ENCODE measurements at places on chromosomes 1 and 21.
A peak's percentile ranks its signal among the peaks of the same experiment; 100 is the strongest.

- no peak for DNase-seq
Observed at GRCh38 chr1:198909973-198910372, 271.1 kb downstream of the PTPRC start.

- DNase-seq: no peak
Observed at GRCh38 chr1:158071138-158071537, 77.7 kb downstream of the KIRREL1 start.

- DNase-seq: no peak
Observed at GRCh38 chr1:163730411-163730821, 408.7 kb downstream of the NUF2 start.

DNA sequence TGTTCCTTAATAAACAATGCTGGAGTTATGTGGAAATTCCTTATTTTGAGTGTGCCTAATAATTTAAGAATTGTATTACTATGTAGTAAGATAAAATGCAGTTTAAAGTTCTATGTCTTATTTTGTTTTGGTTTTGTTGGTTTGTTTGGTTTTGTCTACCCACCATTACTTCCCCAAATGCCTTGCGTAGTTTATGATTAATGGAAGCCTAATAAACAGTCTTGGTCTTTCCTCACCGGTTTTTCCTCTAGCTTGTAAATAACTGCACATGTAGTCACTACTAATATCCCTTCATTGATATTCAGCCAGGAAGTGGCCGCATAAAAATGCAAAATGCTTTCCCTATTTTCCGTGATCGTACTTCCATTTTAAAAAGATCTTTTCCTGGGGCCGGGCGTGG is 2.9 kb downstream of the SDCCAG8 start:
- DNase-seq: no peak

DNA sequence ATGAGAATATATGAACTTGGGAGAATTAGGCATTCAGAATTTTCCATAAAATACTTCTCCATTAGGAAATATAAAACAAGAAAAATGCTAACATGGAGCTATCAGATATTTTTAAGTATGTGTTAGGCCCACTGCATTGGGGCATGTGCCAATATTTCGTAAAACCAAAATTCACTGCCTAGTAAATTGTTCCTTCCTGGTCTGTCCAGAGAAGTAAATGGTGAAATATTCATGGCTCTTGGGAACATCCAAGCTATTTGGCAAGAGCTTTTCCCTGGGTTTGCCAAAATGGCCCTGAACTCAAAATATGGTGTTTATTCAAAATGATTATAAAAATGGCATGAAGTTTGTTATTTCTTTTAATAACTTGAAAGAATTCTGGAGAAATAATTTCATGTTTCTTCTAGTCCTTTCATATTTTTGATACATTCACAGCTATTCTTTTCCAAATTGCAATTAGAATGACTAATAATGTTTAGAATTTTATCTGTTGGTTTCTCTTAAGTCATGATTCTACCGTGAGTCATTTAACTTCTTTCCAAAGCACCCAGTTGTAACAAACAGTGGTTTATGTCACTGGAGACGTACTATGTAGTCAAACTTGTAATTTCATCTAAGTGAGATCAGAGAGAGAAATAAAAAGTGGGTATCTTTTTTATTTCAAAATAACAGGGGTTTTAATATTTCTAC is 25.7 kb upstream of the SLC19A2 start:
- DNase-seq: no peak

DNA sequence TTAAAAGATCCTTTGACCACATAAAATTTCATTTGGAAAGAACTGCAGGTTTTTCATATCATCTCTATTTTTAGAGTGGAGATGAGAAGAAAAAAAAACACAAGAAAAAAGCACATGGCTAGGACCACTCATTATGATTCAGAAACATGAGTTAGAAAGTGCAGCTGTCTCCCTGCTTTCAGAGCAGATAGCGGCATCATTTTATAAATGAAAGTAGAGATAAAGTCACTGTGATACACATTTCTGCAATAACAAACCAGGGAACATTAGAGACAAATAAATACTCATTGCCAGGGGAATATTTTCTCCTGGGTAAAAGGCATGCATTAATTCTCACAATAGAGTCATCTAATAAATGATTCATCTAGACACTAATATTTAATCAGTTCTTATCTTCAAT is 87.5 kb upstream of the PLPPR4 start:
- no peak for DNase-seq

- DNase-seq: no peak
Observed at GRCh38 chr1:245169376-245169775, 14.6 kb downstream of the KIF26B start.

DNA sequence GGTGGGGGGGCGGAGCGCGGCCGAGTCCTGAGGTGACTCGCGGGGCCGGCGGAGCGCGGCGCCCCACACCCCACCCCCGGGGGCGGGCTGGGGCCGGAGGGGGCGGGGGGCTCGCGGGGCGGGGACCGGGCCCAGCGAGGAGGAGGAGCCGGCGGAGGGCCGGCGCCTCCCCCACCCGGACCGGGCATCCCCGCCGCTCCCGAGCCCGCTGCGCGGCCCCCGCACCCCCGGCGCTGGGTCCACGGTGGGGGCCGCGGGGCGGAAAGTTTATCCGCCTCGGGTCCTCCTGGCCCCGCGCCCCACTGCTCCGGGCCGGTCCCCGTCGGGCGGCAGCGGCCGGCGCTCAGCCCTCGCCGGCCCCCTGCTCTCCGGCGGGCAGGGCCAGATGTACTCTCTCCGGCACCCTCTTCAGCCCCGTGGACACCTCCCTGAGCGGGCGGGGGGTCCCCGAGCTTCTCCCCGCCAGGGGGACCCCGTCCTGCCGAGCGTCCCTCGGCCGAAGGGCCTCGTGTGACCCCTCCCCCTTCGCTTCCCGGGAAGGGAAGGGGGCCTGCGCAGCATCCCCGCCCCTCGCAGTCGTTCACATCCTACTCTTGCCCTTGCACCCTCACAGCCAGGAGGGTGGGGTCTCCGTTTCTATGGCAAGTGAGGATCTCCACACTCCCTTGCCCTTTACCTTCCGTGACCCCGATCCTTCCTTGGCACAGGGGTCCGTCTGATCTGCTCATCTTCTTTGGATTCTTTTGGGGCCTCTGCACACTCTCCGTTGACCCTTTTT is 663 bp downstream of the CAMTA1 start:
- peak; percentile 76 for DNase-seq

GRCh38 chr1:21293537-21294265 is 3.4 kb upstream of the ECE1 start:
- DNase-seq: peak; percentile 66

DNA sequence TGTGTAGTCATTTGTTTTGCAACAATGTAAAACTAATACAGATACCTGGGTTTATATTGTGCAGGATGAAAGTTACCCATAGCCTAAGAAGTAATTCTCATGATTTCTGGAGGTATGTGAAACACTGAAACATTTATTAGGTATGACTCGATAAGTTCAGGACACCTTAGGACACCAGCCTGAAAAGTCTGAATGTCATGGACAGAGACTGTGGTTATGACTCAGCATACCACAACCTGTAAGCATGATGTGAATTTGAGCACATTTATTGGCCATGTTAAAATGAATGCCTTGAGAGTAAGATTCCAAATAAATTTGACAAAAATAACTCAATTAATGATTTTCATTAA is 1471.7 kb upstream of the B3GALT2 start:
- no peak for DNase-seq

DNA sequence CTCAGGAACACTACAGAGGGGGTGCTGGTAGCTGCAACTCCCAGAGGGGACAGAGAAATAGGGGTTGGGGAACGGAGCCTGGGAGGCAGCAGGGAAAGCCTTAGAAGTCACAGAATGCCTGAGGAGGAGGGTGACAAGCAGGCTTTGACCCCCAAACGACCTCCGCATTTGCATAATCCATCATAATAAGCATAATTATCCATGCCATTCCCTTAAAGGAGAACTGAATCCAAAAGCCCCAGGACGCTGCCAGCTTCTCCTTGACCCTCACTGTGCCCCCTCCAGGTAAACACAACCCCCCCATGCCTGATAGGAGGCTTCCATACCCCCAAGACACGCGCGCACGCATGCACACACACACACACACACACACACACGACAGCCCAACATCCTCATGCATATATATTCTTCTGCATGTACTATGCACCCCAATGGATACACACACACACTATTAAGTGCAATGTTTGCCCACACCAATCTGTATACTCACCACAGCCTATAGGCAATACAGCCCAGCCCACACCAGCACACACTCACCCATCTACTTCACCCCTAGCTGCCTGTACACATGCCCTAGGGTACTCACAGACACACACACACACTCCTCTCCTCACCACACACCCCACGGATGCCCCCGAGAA is 27.8 kb downstream of the SDC3 start:
- DNase-seq: no peak

DNA sequence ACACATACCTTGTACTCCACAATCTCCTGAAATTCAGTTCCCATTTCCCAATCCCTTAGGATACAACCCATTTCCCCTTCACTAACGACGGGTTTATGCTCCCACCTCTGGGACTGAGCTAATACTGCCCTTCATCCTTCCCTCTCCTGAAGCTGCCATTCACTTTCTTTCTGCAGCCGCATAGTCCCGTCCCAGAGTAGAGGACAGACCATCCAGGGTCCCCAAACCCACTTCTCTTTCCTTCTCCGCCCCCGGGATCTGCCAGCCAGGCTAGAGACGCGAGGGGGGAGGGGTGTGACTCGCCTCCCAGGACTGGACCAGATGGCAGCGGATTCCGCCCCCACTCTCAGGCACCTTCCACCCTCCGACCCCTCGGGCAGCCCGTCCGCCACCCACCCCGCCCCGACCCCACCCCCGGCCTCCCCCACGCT is 679 bp downstream of the ABL2 start:
- peak; percentile 63 for DNase-seq

- no peak for DNase-seq
Observed at GRCh38 chr1:93783876-93784275, 95.1 kb downstream of the DNTTIP2 start.

DNA sequence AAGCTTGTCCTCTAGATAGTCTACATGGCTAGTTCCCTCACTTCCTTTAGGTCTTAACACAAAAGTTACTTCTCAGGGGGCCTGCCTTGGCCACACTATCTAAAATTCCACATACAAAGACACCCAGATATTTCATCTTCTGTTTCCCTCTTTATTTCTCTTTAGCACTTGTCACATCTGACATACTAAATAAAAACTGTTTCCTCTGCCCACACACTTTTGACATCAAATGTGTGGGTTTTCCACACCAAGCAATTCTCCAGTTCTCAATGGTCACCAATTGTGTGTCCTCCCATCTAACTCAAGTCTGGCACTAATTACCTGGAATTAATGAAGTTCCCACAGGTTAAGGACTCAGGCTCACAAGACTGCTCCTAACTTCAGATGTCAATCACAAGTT is 25.5 kb upstream of the CFAP126 start:
- DNase-seq: no peak

GRCh38 chr1:116448785-116449385 is 75.8 kb downstream of the ATP1A1 start:
- DNase-seq: no peak

DNA sequence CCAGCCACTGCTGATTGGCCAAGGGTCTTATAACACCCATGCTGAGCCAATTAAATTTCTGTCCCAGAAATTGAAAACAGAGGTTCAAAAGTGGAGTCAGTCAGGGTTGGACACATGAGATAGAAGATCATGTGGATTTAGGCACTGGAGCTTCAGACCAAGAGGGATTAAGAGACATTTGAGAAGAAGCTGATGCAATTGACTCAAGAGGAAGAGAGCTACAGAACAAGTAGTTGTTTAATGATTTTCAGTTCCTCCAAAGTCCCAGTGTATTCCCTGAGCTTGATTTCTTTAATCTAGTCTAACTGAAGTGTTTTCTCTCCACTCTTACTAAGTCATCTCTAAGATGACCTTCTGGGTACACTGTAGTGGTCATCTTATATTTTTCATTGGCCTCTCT is 227.1 kb downstream of the DUSP10 start:
- no peak for DNase-seq

DNA sequence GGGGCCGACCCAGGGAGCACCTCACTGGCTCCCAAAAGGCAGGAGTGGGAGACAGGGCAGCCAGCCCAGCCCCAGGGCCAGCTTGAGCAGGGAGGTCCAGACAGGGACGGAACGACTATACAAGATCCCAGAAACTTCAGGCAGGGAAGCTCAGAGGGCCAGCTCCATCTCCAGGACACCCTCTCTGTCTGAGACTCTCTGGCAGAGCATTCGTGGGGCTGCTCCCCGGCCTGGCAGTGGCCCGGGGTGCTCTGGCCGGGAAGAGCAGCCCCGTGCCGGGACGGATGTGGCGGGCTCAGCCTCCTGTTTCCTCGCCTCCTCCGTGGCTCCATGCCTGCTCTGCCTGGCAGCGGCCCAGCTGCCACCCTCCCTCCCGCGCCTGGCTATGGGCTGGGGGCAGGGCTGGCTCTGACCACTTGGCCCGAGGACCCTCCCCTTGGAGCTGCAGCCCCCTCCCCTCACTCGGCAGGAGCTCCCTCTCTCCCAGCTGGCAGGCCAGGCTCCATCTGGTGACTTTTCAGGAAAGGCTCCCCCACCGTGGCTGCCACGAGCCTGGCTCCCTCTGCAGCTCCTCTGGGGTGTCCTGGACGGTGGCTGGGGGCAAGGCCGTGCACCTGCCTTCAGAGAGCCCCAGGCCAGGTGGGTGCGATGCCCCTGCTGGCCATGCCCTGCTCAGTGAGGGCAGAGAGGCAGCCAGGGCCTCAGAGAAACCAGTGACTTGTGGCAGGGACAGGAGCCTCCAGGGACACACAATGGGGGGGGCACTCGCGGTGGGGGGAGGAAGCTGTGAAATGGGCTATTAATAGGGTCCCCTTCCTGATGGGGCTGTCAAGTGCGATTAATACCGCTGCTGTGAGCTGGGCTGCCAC is 5.6 kb upstream of the PLCH2 start:
- DNase-seq: no peak

DNA sequence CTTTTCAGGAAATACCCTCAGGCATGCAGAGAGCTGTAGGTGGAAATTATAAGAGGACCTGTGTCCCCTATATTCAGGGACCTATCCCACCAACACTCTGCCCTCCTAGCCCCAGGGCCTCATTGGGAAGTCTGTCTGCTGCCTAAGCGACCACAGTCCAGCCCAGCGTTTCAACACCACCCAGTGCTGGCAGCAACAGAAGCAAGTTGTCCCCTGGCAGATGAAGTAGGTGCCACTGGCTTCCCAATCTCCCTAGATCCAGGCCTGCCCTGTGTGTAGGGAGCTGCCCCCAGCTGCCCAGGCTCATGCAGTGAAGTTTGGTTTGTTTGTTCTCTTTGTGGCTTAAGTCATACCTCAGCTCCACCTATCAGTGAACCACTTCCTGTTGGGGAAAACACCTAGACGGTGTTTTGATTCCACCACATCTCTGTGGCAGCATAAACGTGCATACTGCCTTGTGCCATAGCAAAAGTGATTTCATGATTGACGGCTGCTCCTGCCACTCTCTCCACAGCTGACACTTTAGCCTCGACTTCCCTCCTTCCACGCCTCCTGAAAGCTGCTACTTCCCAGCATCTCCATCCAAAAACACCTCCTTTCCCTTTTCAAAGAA is 8.1 kb upstream of the LEFTY1 start:
- DNase-seq: peak; percentile 77

- no peak for DNase-seq
Observed at GRCh38 chr1:97869441-97869840, 51.4 kb downstream of the DPYD start.

GRCh38 chr1:113415310-113416070 is 25.2 kb downstream of the MAGI3 start:
- no peak for DNase-seq

Measured in natural killer cell treated with Interleukin-12 subunit alpha and Interleukin-12 subunit beta and Interleukin-15 and Interleukin-18, amount 100 ng/mL, for 72 hours (primary cell).